ENCODE measurements at places on chromosomes 4 and X.

GRCh38 chr4:97587912-97588311, 555.4 kb downstream of the STPG2 start:
- DNase-seq: no peak

DNA sequence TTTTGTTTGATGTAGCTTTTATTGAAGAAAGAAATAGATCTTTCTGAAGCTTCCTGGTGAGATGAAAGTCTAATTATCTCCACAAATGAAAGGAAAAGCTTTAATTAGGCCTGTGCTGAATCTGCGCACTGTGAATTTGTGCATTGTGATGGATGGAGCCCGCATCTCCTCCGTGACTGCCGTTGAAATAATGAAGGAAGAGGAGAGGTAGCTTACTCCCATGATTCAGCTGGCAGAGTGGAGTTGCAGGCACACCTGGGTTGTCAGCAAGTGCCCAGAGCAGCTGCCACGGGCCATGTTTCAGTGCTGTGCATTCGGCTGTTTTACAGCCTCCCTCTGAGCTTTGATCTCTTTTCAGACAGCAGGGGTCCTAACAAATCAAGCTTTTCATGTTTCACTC, 735.3 kb upstream of the TENM3 start:
- no peak for DNase-seq

DNA sequence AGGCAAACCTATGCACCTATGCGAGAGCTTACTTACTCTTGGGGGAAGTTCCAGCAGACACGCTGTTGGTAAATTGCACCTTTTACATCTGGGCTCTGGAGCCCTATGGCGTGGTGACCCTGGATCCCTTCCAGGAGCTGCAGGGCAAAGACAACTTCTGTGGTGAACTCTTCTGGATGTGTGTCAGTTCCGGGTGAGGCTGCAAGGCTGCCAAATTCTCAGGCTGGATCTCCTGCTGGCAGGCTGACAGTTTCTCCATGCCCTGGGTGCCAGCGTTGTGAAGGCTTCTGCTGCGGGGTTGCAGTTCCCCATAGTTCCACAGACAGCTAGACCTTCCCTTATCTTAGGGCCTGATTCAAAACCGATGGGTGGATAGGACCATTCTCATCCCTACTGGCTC, 37.9 kb downstream of the RAP2C start:
- DNase-seq: no peak

- no peak for DNase-seq
These were observed 15.9 kb downstream of the PCGF3 start for GRCh38 chr4:721261-722168.

DNA sequence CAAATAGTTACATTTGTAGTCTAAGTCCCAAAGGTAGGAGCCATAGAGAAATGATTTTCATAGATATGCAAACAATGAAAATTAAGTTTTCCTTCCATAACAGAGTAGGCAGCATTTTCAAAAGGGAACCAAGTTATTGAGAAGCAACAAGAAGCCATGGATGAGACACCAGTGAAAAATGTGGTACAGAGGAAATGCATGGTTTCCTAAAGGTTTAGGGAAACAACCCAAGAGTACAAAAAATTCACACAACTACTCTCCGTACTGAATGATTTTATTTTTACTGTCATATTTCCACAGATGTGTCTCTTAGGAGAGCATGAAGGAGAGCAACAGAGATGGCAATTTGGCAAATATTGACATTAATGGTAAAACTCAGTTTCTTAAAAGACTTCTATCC, 1408.9 kb upstream of the PCDH7 start:
- DNase-seq: no peak

DNA sequence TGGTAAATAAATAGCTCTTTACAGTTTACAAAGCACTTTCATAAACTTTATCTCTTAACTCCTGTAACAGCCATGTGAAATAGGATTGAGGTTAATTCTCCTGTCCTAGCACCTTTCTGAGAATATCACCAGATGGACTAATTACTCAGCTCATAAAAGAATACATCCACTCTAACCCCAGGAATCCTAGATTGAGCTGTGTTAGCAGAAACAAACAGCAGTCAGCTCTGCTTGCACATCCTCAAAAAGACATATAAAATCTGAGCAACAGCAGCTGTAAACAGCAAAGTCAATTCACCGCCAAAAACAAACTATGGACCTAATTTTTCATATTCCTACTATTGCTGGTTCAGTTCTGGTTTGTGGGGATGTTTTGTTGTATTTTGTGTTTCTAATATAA, 182.8 kb downstream of the QDPR start:
- DNase-seq: no peak

- DNase-seq: no peak
These were observed 13.3 kb downstream of the TLR10 start for GRCh38 chr4:38769441-38769840.

GRCh38 chr4:37324546-37324945, 80.0 kb downstream of the NWD2 start:
- no peak for DNase-seq

DNA sequence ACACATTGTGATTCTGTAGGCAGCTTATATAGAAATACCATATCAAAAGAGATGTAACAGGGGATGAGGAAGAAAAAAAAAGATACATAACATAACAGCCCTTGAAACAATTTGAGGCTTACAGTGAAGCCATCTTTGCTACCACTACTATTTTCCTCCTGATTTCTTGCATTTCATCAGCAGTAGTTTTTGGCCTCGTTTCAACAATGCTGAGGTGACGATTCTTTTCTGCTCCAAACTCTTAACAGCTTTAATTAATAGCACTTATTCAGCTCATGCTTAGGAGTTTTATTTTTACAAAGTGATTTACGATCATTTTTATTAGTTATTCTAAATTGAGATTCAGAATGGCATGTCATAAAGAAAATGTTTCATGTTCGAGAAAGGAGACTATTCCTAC, 163.2 kb downstream of the DCK start:
- no peak for DNase-seq

GRCh38 chr4:85147481-85148076, 181.1 kb upstream of the WDFY3 start:
- DNase-seq: no peak

GRCh38 chrX:124415115-124415800, 68.9 kb downstream of the SH2D1A start:
- DNase-seq: no peak

DNA sequence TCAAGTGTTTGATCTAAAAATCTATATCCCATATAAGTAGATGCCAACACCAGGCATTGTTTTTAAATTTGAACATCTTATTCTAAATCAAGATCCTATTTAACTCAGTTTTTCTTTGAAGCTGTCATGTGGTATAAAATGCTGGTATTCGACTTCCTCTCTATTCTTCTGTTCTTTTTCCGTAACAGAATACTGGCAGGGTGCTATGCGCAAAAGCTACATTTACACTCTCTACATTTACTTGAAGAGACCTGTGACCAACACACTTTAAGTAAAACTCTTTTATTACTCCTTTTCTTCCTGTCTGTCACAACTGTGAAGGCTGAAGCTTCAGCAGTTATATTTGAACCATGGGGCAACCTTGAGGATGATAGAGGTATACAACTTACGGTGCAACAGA, 612.8 kb downstream of the C4orf33 start:
- DNase-seq: no peak

- no peak for DNase-seq
These were observed 84.1 kb downstream of the BMPR1B start for GRCh38 chr4:94841864-94842221.

DNA sequence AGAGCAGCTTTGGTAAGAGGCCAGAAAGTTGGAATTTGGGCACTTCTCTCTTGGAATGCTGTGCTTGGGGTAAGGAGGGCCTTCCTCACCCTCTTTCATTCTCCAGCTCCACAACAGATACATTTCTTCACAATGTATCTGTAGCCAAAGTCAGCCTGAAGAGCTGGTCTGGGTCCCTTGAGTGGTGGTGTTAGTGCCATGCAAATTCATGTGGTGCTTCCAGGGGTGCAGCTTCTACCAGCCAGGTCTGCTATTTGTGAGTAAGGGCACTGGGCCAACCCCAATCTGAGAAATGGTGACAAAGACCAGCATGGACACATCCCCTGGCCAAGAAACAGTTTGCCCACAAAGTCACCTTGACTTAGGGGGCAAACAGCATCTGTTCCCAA, 17.8 kb downstream of the AMER1 start:
- no peak for DNase-seq

- no peak for DNase-seq
These were observed 57.0 kb downstream of the XAGE2 start for GRCh38 chrX:52425775-52426174.

DNA sequence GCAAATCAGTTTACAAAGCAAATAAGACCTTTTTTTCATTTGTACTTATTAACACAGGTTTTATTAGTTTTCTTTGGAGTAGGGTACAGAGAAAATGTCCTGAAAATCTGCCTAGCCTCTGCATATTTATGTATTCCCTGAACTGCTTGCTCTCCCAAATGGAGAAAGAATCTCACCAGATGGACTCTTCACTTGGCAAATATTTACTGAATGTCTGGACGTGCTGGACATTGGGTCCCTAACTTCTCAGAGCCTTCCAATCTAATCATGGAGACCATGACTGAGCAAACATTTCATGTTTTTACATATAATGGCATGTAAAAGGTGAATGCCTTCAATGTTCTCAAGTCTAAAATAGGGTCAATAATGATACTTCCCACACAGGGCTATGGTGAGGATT, 126.0 kb downstream of the CHRDL1 start:
- no peak for DNase-seq

- DNase-seq: no peak
These were observed 187.0 kb upstream of the S100G start for GRCh38 chrX:16462912-16463311.
